Fibroblast of the conjunctiva (primary cell): ENCODE measurements at places on chromosomes 5 and 9.

DNA sequence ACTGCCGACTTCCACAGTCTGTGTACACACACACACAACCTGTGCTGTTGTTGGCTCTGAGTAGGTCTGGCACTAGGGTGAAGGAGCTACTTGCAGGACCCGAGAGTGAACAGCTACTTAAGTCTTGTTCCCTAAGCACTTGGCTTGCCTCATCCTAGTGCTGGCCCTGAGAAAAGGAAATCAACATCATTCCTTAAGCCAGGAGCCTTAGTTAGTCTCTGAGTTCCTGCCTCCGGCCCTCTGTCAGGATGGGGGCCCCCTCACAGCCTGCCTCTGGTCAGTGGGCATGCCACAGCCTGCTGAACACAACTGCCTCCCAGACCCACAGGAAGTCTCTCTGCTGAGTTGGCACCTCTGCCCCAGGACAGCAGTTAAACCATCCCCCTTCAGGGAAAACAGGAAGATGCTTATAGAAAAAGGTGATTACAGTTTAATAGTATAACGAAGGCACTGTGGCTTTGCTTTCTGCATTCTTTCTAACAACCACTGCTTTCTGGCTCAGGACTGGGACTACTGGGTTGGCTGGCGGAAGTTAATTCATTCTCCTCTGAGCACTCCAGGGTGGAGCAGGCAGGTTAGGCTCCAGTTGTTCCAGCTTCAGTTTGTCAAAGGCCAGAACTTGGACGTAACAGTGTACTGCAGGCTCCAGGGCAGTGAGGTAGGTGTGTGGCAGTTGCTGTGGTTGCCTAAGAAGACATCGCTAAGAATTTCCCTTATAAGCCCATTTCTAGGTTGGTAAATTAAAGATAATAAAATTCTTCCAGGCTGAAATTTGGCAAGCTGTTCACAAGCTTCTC lies 2.8 kb downstream of the MAMDC2 start:
- DNase-seq: no peak

DNA sequence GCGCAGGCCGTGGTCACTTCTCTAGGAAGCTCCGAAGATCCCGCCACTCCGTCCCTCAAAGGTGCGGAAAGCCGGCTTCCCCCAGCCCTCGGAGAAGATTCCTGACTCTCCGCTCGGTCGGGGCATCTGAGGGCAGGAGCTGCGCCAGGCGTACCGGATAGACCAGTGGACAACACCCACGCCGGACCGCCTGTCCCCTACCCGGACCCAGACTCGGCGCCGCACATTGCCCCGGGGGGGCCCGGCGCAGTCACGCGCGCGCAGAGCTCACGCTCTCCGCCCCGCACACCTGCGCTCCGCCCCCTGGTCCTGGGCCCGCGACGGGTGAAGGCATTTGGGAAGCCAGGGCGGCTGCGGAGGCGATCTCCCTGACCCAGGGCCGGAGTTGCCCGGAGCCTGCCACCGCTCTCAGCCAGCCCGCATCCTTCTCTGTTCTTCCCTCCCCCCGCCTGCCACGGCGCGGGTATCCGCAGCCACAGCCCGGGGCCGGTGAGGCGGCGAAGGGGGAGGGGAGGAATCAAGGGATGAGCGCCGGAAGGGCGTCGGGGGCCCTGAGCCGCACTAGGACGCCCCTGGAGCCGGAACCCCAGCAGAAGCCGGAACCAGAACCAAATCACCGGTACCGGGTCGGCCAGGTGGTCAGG lies 448 bp downstream of the RELL2 start:
- no peak for DNase-seq

- no peak for DNase-seq
Measured at GRCh38 chr5:6611334-6612256, 21.2 kb downstream of the NSUN2 start.

GRCh38 chr5:92780057-92780456 lies 801.0 kb downstream of the NR2F1-AS1 start:
- DNase-seq: no peak

DNA sequence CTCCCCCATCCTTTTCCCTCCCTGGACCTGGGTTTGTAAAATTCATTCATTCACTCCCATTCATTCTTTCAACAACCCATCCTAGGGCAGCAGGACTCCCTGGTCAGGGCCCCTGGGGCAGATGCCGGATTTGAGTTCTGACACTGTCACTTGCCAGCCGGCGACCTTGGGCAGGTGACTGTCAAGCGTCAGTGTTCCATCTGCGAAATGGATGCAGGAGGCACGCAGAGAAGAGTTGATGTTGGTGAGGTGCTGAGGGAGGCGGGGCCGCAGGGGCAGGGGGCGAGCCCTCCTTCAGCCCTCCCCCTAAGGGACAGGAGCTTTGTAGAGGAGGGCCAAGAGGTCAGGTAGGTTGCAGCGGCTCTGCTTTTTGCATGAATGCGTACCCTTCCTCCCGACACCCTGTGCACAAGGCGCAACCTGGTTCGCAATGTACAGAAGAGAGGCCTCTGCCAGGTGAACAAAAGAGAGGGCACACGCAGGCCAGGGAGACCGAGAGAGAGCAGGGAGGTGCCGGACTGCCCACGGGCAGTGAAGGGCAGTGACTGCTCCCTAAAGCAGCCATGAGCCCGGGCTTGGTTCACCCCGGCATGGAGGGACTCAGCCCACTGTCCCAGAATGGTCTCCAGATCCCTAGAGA lies 128.1 kb downstream of the BARX1 start:
- no peak for DNase-seq

- DNase-seq: no peak
Measured at GRCh38 chr5:74685979-74686631, 1.1 kb downstream of the HEXB start.

- no peak for DNase-seq
Measured at GRCh38 chr9:27367175-27367798, 70.3 kb upstream of the EQTN start.
